ENCODE measurements at places on chromosomes 1 and 21.

DNA sequence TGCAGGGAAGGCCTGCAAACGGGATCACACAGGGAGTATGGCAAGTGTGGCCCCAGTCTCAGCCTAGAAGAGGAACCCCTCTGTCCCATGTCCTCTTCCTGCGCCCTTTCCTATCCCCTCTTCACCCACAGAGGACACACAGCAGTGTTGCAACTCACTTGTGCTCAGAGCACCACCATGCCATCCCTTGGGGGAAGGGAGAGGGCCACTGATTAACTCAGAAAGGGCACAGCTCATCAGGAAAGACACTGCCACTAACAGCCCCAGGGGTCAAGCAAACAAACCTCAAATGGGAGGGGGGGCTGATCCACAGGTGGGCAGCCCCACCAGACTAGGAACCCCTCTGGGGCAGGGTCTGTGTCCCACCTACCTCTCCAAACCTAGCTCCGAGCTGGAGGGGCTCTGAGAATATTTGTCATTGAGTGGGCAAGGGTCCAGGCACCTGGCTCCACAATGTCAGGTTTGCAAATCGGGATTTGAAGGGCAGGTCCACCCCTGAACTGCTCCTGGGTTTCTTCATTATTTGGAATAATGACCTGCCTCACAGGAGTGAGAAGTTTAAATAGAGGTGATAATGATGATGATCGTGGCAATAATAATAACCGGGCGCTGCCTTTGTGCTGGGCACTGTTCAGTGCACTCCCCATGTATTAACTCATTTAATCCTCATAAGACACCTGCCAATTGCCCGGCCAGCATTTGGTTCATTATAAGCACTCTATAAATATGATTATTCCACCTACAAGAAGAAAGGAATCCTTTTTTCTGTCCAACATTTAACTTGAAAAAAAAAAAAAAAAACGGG lies 1.0 kb downstream of the ALDH4A1 start:
- no peak for DNase-seq

- no peak for DNase-seq
Measured at GRCh38 chr1:181090641-181091126, 2.2 kb downstream of the IER5 start.

DNA sequence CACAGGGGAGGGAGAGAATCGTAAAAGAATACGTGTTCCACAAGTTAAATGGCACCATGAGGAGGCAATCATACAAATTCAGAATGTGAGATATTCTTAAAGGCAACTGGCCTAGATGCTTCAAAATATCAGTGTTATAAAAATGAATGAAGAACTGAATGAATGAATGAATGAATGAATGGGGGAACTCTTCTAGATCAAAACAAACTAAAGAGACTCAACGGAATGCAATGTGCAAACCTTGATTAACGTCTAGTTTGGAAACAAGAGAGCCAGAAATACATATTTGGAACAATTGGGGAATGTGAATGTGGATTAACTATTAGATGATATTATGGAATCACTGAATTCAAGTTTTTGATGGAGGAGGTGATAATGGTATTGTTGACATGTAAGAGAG lies 16.8 kb downstream of the CFAP45 start:
- no peak for DNase-seq

GRCh38 chr1:221583465-221583864 lies 158.4 kb downstream of the DUSP10 start:
- DNase-seq, result no peak

GRCh38 chr1:119549719-119550132 lies 42.7 kb downstream of the HSD3B1 start:
- DNase-seq, result no peak

DNA sequence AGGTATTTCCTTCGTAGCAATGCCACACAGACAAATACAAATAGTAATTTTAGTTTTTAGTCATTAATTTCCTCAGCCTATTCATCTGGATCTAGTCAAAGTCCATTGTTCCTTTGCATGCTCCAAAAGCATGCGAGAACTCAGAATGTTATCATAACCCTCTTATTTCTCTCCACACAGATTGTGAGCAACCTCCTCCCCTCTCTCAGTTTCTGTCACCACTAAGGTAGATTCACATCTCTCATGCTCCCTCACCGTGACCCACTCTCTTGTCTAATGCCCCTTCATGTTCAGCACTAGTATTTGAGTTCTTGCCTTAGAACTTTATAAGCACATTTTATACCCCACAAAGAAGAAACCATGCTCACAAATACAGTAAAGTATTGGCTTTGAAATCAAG lies 582.4 kb downstream of the PLA2G4A start:
- DNase-seq, result no peak

- DNase-seq, result no peak
Measured at GRCh38 chr1:26156285-26157038, 2.4 kb upstream of the FAM110D start.

DNA sequence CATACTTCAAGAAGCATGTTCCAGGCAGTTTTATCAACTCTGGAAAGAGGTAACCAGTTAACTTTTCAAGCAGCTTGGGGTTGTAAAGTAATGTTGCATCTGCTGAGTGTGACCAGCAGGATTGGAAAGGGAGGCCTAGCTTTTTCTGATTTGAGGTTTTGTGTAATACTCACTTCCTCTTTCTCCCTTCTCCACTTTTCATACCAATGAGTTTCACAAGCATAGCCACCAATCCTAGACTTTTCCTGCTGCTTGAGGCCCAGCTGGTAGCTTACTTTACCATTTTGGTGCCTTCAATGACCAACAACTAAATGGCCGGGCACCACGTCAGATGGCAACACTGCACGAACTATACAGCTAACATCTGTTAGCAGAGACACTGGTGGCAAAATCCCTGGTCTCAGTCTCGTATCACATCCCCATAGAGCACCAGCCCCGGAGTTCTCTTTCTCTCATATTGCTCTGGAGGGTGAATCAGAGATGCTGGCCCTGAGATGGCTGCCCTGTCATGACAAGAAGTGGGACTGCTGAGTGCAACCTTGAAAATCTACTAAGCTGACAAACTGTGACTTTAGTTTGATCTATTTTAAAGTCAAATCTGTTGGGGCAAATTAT lies 14.8 kb upstream of the GPR88 start:
- no peak for DNase-seq

DNA sequence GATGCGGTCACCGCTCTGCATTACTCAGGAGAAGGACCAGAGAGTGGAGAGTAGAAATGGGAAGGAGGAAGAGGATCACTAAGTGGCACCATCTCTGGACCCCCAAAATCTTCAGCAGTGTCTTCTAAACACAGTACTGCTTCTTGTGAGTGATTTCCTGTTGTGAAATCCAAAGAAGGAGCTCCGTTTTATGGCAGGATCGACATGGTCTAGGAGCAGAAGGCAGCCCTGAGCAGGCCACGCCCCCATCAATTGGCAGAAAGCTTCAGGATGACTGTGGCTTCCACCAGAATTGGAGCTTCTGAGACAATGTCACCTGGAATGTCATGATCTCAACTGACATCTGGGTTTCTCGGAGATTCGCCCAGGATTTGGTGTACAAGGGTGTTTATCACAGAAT lies 171.5 kb downstream of the ADSS2 start:
- no peak for DNase-seq

DNA sequence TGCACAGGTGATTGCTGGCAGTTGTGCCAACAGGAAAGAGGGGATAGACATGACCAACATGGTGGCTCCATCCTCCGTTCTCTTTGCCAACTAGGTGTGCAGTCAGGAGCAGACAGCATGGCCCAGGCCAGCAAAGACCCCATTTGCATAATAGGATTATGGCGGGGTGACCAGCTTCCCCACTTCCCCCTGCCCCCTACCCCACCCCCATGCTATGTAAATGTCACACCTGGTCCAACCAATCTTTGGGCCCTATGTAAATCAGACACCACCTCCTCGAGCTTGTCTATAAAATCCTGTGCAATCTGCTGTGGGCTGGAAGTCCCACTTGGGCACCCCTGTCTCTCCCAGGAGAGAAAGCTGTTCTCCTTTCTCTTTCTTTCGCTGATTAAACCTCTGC lies 146.0 kb downstream of the SLC30A10 start:
- DNase-seq, result no peak

DNA sequence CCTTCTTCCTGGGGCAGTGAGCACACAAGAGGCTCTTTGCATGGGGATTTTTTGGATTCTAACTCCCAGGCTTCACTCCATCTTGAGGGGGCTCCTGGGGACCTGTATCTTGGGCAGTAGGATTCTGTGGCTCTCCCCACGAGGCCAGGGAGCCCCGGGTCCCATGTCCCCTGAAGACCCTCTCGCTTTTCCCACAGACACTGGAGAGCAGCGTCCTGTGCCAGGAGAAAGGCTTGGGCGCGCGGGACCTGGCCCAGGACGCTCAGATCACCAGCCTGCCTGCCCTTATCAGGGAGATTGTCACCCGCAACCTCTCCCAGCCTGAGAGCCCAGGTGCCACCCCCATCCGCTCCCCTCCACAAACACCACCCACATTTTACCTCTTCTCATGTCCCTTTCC lies 735 bp downstream of the CROCC start:
- DNase-seq, result no peak

GRCh38 chr1:8560611-8561544 lies 243.0 kb downstream of the SLC45A1 start:
- DNase-seq, result peak; percentile 2

DNA sequence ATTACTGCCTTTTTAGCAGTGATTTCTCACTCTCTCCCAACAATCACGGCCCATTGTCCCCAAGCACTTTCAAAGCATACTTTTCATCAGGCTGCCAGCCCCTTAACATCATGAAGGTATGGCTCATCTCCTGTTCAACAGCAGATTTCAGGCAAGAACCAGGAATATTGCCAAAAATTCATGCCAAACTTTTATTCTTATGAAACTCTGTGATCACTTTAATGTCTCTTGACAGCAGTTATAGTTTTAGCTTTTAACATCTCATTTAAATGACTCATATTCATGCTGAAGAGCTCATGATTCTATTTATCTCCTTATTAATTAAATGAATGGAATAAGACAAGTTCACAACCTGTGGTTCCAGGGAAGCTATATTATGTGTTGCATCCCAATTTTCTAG lies 235.1 kb downstream of the GRIK1 start:
- DNase-seq, result no peak

DNA sequence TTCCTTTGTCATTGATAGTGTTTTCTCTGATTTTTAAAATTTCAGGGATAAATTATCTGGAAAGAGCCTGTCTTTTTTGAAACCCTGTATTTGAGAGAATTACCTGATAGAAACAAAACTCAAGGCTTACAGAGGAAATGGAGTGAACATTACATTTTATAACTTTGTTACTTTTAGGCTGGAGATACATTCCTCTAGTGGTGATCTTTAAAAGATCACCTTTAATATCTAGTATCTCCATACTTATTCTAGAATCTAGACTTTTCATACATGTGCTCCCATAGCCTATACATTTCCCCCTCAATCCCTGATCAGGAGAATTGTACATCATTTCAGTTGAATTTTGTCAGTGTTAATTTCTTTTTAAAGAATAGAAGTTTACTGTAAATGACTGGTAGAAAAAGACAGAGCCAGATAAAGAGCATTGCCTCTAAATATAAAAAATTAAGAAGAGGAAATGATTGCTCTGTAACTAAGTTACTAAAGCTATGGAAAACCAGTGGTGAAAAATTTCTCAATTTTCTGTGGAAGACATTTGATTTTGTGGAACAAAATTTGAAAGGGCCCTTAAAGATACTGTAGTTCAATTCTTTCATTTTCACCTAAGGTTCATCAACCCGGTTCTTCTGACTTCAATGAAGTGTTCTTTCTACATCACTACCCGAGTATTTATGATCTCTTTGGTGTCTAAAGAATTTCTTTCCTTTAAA lies 33.7 kb downstream of the RASAL2 start:
- no peak for DNase-seq

- no peak for DNase-seq
Measured at GRCh38 chr1:100778748-100779147, 59.2 kb downstream of the VCAM1 start.

- no peak for DNase-seq
Measured at GRCh38 chr1:160797271-160797709, 1.3 kb downstream of the LY9 start.

- no peak for DNase-seq
Measured at GRCh38 chr1:48109390-48110013, 112.3 kb upstream of the TRABD2B start.

DNA sequence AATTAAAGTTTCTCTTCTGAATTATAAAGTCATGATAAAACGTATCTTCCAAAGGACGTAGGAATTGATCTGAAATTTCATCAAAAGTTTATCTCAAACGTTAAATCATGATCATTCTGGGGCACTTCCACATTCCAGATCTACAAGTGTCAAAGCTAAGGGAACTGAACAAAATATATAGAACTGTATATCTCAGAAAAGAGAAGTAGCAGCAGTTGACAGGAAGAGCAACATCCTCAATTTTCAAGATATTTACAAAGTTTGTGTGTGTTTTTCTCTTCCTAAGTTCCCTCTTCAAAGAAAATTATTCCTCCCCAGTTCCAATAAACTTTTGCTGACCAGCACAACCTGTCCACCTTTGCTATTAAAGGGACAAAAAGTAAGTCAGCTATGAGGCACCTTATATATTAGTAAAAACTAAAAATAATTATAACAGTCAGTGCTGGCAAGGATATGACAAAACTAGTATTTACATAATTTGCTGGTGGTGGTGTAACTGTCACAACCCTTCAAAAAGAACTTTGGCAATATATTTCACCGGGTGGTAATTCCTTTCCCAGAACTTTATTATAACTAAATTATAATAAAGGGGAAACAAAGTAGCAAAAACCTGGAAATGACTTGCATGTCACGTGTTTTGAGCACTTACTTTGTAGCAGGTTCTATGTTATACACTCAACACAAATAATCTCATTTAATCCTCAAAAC lies 38.5 kb upstream of the EYA3 start:
- no peak for DNase-seq

- no peak for DNase-seq
Measured at GRCh38 chr1:29849038-29849750, 612.9 kb downstream of the PTPRU start.

DNA sequence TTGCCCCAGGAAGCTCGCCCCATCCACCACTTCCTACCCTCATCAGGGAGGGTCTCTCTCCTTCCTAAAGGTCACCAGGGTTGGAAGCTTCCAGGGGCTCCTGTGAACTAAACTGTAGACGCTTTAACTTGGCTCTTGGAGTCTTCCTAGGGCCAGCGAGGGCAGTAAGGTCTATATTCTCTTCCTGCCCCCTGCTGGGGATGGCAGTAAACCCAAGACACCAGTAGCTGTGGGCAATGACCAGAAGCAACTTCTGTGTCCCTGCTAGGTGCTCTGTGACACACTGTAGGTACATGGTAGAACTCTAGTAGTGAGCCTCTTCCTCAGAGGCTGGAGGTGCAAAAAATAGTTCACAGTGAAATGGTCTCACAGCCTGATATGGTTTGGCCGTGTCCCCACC lies 30.0 kb downstream of the KCND3 start:
- DNase-seq, result no peak

GRCh38 chr1:152697701-152698600 lies at the start of gene LCE2A:
Gene LCE2A, plus strand, starts transcription at chr1:152698345. Its CDS starts 557 bp downstream, at chr1:152698902.
- no peak for DNase-seq

- no peak for DNase-seq
Measured at GRCh38 chr1:43885279-43885801, 48.3 kb upstream of the ARTN start.
